ENCODE measurements at places on chromosomes 5 and 9.

GRCh38 chr5:133859073-133859472 lies 109.4 kb downstream of the C5orf15 start:
- DNase-seq, result no peak

DNA sequence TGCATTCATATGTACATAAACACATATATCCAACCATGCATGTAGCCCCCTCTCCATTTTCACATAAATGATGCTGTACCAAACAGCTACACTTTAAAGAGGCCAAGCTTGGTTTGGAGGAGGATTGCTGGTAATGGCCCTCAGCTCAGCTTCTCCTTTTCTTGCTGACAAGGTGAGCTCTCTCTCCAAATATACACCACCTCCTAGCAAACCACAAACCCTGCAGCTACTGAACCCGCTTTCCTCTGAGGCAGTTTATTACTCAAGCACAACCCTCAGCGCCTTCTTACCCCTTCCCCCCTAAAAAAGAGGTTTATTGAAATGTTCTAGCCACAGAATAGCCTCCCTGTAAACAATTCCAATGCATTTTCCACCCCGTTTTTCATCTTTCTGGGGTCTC lies 54.0 kb downstream of the ALG2 start:
- DNase-seq, result no peak

DNA sequence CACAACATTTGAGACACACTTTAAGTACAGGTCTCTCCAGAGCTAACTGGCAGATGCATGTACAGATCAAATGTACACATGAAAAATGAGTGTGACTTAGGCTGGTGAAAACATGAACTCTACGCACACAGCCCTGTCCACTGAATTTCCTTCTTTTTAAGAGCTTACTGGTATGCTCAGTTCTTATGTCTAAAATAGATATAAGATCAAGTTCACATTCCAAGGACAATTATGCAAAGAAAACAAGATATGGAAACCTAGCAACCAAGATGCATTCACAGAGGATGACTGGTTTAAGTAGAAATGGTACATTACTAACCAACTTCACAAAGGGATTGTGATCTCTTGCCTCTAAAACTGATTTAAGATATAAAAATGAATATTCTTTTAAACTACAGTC lies 56.7 kb downstream of the TLE1 start:
- DNase-seq, result no peak

GRCh38 chr5:146081556-146081955 lies 23.8 kb downstream of the PLAC8L1 start:
- no peak for DNase-seq
